NCI-H1694 (cell line): ENCODE measurements at places on chromosomes 5 and 9.

DNA sequence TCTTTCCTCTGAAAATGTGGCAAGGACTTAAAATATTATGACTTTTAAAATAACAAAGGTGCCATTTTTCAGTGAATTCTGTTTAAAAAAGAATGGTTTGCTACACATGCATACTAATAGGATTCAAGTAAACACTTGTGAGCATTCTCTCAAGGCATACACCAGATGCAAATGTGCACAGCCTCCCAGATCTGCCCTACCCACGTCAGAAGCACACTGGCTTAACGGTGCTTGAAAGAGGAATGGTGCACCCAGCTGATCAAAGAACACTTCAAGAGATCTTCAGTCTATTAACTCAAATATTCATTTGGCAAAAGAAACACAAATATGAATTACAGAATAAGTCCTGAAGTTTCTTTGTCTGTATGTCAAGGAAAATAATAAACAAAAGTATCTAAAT lies 15.8 kb downstream of the GABRB2 start:
- no peak for DNase-seq

DNA sequence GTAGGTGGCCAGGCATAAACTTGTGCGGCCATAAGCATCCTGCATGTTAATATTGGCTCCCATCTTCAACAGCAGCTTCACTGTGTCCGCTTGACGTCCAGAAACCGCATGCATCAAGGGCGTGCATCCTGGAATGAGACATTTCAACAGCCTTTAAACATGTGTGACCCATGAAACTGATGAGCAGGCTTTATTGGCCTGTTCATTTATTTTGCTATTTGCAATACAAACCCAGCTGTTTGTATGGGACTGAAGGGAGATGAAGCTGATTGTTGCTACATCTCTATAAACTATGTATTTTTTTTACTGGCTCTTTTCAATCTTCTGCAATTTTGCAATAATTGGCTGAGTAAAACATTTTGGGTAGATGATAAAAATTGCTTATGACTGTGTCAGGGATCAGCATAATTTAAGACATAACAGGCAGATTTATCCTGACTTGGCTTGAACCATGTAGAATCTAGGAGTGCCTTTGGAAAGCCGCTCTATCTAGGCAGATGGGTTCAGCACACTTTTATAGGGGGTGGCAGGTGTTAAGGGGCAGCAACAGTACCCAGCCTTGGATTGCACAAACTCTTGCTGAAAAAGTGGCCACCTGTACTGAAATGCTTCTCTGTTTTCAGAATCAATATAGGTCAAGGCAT lies 56.9 kb downstream of the ANKRD55 start:
- no peak for DNase-seq

DNA sequence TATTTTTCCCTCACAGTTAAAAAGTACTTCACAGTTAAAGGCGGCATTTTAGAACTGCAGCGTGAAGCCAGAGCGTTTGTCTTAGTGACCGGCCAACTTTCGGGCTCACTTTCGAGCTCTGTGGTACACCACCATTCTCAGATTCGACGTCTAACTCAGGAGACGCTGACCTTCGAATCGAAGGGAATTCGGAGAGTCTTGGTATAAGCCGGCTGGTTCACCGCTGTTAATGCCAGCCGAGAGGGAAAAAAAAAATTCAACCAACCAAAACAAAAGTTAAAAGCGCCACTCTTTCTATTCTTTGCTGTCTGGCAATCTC lies 544 bp upstream of the SNX24 start:
- DNase-seq = no peak

GRCh38 chr9:136409557-136410455 lies 608 bp downstream of the ENTR1 start:
- DNase-seq = no peak

DNA sequence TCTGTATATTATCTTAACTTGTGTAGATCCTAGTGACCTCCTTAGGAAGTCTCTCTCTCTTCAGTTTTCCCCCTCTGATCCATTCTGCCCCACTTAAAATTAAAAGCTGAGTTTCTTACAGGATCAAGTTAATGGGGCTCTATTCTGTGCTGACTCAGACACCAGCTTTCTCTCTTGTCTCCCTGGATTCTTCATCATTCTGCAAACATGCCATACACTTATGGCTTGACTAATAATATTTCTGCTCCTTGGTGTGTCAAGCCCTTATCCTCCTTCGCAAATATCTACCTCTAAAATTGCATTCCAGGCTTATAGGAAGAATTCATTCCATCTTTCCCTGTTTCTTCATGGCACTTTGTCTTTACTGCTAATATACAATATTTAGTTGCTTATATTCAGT lies 18.1 kb downstream of the LRRC70 start:
- no peak for DNase-seq
